IPS-NIHi11 (cell line): ENCODE measurements at places on chromosomes 1 and 21.

GRCh38 chr1:51724797-51725196 lies 107.9 kb downstream of the OSBPL9 start:
- no peak for DNase-seq

DNA sequence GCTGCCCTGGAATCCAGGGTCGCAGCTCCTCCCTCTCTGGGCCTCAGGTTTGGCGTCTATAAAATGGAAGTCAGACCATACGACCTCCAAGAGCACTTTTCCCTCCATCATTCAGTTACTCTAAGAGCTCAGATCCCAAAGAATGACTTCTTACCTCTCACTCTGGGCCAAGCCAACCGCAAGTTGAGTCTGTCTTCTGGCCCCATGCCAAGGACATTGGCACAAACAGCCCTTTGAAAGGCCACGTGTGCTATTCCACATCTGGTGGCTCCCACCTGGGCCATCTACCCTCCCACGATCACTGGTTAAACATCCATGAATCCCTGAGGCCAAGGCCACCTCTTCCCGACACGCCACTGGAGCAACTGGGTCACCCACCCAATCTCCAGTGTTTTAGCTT lies 12.4 kb downstream of the SLC2A7 start:
- DNase-seq, result no peak

DNA sequence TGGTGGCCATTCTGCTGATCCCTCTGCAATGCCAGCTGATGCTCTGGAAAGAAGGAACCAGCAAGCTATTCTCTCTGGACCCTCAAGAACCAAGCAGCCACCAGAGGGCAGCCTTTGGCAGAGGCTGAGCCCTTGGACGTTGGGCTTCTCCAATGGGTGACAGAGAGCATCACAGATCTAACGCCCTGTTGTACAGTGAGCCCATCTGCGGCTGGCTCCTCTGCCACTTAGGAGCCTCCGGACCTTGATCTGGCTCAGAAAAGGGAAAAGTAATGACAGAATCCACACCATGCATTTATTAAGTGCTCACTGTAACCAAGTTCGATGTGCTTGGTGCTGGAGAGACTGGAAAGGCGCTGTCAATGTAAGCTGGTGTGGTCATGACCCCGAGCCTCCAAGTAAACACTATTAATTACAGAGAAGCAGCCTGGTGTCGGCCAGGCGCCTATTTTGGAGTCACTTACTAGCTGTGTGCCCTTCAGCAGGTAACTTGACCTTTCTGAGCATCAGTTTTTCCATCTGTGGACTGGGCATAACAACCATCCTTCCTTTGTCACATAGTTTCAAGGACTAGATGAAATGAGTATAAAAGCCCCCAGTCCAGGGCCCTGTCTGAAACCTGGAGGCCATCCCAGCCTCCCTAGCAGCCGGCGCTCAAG lies 34.9 kb downstream of the ECE1 start:
- peak; percentile 83 for DNase-seq

GRCh38 chr1:66413838-66414175 lies 120.1 kb upstream of the SGIP1 start:
- DNase-seq, result no peak

GRCh38 chr1:29237129-29237821 lies 953 bp downstream of the PTPRU start:
- peak; percentile 65 for DNase-seq

GRCh38 chr1:212381397-212382035 lies 33.2 kb downstream of the PACC1 start:
- no peak for DNase-seq

GRCh38 chr1:208895820-208896219 lies 651.6 kb upstream of the PLXNA2 start:
- no peak for DNase-seq
